Hair follicle dermal papilla cell (primary cell): ENCODE measurements at places on chromosomes 11 and 22. TPM values are rescaled to one million over a fixed set of nuclear protein-coding genes. Genes with fewer than 3 reads are reported as not detected.

The CEND1 gene
- 0.97 and 1.9 TPM in 2 replicates for total RNA-seq

The HEPN1 gene
- total RNA-seq: not detected in 2 replicates

The ZDHHC8 gene
- total RNA-seq: 18.5 and 21.1 TPM in 2 replicates

The UNC93B1 gene
- 40.9 and 44.1 TPM in 2 replicates for total RNA-seq

The C11orf16 gene
- total RNA-seq: not detected in 2 replicates

The CASP1 gene
- 11.4 and 11.5 TPM in 2 replicates for total RNA-seq

The CCDC87 gene
- 0.49 and 0.85 TPM in 2 replicates for total RNA-seq

The SSTR3 gene
- not detected in 2 replicates for total RNA-seq

The DLG2 gene
- total RNA-seq: 2.8 and 4.1 TPM in 2 replicates

The ALDH3B1 gene
- total RNA-seq: 56.6 and 70.8 TPM in 2 replicates

The CDK2AP2 gene
- 21.6 and 25.3 TPM in 2 replicates for total RNA-seq

The SYT9 gene
- total RNA-seq: 0.12 and 0.32 TPM in 2 replicates

The AMPD3 gene
- total RNA-seq: 23.6 and 31.0 TPM in 2 replicates

The CLCF1 gene
- total RNA-seq: 12.7 and 13.8 TPM in 2 replicates

The THRSP gene
- not detected in 2 replicates for total RNA-seq

The PHOX2A gene
- not detected in 2 replicates for total RNA-seq

The PATE4 gene
- total RNA-seq: not detected in 2 replicates

The RASSF10 gene
- total RNA-seq: under 0.01 TPM in 1 of 2 replicates, not detected in the other

The PNPLA5 gene
- not detected in 2 replicates for total RNA-seq

The APOA1 gene
- 0.32 TPM in 1 of 2 replicates, not detected in the other for total RNA-seq

The MMP8 gene
- total RNA-seq: 2.3 and 2.8 TPM in 2 replicates
